ENCODE measurements at places on chromosomes 4 and X.

- no peaks in the 10 kb centered on the region for H3K27me3 ChIP-seq
- H3K4me3 ChIP-seq: no peak overlapping the region
- no peaks in the 10 kb centered on the region for H3K4me1 ChIP-seq
- DNase-seq: no peak
Observed at GRCh38 chr4:135177321-135177720, 975.7 kb upstream of the PABPC4L start.

DNA sequence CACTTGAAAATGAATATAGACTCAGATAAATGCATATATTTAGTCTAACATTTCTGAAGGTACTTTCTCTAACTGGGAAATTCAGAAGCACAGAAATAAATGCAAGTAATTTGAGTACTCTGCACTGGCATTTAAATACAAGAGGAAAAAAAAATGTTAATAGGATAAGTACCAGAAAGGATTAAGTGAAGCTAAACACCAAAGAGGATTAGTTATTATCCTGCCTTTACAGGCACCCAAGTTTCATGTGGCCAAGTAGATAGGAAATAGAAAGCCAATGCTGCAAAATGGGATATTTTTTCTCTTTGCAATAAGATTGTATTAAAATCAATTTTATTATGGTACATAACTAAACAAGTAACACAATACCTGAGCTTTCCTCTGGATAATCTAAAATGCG, 762.5 kb downstream of the PCDH7 start:
- no peak for DNase-seq
- no peak overlapping the region for H3K4me3 ChIP-seq
- no peaks in the 10 kb centered on the region for H3K4me1 ChIP-seq
- no peaks in the 10 kb centered on the region for H3K27me3 ChIP-seq

GRCh38 chr4:148023512-148024181, 291.8 kb downstream of the ARHGAP10 start:
- no peaks in the 10 kb centered on the region for H3K4me1 ChIP-seq
- H3K27ac ChIP-seq: no peak overlapping the region
- no peaks in the 10 kb centered on the region for H3K27me3 ChIP-seq
- H3K4me3 ChIP-seq: no peak overlapping the region

- H3K4me3 ChIP-seq: no peak overlapping the region
- no peak overlapping the region for H3K27ac ChIP-seq
- no peak for DNase-seq
- H3K36me3 ChIP-seq: no peaks in the 10 kb centered on the region
- no peaks in the 10 kb centered on the region for H3K4me1 ChIP-seq
Observed at GRCh38 chr4:184115399-184115798, 102.3 kb downstream of the ENPP6 start.

Data from Caco-2 (cell line).